ENCODE measurements at places on chromosomes 12 and 14.

DNA sequence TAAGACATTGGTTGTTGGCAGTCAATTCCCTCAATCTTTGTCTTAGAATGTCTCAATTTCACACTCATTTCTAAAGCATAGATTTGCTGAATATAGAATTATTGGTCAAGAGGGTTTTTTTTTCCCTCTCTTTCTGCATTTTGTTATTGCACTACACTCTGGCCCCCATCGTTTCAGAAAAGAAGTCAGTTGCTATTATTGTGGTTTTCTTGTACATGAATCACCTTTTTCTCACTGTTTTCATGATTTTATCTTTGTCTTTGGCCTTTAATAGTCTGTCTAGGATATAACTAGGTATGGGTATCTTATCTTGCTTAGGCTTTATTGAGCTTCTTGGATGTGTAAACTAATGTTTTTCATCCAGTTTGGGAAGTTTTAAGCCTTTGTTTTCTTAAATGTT, 194.3 kb upstream of the DAAM1 start:
- no peak for DNase-seq

- no peak for DNase-seq
These were observed 119.7 kb upstream of the LRIG3 start for GRCh38 chr12:59040043-59040442.

DNA sequence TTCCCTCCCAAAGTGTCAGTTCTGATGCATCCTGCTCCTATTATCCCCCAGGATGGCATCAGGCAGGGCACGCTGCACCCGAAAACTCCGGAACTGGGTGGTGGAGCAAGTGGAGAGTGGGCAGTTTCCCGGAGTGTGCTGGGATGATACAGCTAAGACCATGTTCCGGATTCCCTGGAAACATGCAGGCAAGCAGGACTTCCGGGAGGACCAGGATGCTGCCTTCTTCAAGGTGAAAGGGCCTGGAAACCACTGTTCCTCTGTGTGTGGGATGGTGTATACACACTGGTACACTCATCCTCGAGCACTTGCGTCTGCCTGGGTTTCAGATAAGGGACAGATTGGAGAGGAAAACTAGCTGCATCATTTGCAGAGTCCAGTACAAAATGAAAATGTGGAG, 1.0 kb downstream of the IRF9 start:
- no peak for DNase-seq

DNA sequence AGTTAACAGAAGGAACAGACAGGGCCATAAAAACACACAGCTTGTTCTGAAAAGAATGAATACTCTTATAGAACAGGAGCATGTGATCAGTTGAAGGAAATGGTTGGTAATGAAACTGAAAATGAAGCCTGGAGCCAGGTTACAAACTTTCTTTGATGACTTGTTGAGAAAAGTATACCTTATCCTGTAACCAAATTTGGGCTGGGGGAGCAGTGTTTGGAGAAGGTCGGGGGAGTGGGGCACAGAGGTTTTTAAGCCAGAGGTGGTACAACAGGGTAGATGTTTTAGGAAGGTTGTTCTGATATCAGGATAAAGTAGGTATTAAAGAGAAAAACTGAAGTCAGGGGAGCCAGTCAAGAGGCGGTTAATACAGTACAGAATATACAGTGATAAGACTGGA, 8.2 kb downstream of the GOLT1B start:
- DNase-seq, result no peak

DNA sequence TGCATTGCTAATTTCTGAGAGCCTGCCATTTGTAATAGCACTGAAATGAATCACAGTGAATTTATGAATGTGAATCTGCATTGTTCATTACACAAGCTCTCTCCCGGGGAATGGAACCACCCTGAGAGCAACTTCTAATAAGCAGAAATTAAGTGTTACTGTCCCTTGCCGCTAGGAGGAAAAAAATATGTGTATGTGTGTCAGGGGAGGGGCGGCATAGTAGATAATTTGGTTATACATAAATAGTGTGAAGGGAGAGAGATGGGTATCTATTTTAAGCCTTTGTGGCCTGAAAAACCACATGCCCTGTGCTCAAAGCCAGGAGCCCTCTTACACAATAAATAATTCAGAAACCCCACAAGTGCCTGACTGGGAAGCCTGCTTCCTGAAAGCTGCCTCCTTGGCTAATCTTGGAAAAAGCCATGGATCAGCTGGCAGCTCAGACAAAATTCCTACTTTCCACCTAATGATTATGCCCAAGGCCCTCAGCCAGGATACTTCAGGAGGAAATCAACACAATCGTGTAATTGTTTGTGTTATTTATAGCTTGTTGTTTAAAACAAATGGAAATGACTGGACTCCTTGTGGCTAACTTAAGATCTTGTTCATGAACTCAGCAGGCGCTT, 366.2 kb upstream of the KITLG start:
- DNase-seq, result no peak

DNA sequence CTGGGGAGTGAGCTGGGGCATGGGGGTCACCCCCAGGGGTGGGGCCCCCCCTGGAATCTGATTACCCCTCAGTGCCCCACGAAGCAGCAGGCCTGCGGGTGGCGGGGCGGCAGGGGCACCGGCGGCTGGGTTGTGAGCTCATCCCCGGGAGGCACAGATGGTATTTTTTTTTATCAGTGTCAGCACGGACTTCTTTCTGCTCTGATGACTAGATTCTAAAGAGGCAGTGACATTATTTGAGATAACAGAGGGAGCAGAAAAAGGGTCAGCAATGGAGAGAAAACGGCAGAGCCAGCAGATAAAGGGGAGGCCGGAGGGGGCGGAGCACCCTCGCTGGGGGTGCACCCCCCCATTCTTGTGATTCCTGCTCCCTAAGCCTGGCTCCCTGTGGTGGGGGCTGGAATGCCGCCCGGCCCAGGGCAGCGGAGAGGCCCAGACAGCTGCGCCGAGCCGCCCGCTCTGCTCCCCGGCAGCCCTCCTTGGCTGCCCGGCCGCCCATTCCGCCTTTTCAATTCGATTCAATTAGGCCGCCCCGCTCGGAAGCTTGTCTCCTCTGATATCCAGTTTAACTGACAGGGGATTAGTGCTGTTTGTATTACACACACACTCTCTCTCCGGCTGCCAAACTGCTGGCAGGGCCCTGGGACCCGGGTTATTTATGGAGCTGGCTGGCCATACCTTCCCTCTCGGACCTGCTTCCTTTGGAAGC, 32.9 kb downstream of the MVK start:
- DNase-seq, result no peak

GRCh38 chr14:64465831-64466554, 694 bp downstream of the AKAP5 start:
- peak; percentile 36 for DNase-seq

DNA sequence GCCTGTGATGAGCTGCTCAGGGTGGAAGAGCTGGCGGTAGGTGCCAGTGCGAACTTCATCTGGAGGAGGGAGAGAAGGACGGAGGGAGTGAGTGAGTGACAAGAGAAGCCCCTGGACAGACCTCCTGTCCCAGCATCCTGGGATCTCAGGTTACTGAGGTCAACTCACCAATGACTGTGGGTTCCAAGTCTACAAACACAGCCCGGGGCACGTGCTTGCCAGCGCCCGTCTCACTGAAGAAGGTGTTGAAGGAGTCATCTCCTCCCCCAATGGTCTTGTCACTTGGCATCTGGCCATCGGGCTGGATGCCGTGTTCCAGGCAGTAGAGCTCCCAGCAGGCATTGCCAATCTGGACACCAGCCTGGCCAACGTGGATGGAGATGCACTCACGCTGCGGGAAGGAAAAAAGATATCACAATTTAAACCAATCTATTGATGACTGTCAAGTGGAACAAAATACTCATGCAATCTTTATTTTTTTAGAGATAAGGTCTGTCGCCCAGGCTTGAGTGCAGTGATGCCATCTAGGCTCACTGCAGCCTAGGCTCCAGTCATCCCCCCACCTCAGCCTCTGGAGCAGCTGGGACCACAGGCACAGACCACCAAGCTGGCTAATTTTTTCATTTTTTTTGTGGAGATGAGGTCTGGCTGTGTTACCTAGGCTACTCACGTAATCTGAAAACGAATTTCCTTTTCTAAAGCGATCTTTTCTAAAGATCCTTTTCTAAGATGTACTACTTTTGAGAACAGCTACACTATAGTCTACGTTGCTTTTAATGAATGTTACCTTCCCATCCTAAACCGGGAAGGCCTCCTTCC, 1.7 kb downstream of the TUBA1B start:
- DNase-seq, result no peak

GRCh38 chr12:26971963-26972362, 33.7 kb downstream of the FGFR1OP2 start:
- no peak for DNase-seq

DNA sequence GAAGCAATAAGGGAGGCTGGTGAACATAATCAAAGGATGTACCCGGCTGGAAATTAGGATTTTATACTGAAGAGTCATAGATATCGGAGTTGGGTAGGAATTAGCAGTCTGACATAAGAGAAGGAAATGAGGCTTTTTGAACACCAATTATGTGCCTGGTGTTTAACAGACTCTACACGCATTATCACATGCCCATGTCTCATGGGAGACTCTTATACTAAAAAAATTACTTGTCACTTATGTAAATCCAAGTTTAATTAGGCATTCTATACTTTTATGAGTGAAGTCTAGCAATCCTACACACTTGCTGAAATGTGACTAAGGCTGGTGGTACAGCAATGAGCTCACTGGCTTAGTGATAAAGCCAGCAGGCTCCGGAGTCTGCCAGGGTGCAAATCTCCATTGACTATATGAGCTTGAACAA, 93.5 kb downstream of the NUAK1 start:
- DNase-seq, result no peak

DNA sequence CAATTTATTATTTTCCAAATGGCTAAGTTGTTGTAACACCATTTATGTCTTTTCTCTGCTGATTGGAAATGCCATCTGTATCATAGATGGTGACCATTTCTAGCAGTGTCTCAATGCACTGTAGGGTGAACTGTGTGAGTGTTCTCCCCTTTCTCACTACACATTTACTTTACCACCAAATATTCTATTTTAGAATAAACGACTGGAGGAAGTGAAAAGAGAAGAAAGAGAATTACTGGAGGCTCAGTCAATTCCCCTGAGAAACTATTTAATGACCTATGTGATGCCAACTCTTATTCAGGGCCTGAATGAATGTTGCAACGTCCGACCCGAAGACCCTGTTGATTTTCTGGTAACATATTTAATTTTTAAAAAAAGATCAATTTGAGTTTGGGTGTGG, 15.5 kb upstream of the PAPOLA start:
- DNase-seq, result no peak

DNA sequence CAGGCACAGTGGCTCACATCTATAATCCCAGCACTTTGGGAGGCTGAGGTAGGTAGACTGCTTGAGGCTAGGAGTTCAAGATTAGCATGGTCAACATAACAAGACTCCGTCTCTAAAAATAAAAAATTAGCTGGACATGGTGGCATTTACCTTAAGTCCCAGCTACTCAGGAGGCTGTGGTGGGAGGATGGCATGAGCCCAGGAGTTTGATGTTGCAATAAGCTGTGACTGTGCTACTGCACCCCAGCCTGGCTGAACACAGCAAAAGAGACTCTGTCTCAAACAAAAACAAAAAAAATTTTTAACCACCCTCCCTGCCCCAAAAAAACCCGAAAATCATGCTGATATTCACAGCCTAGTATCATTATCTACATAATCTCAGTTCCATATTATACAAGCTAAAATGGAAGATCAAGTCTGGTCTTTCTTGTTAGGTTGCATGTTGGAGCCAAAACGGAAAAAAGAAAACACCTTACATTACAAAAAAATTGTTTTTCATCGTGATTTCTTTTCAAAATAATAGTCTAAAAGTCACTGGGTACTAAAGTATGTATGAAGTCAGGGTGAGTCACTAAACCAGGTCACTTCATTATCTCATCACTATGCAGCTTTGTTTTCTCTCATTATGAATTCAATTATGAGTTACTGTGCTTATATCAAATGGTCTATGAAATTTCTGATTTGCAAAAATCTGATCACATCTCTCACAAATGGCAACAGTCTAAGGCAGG, 13.8 kb downstream of the GXYLT1 start:
- no peak for DNase-seq

GRCh38 chr12:2768224-2768961, 26.4 kb upstream of the FKBP4 start:
- no peak for DNase-seq

DNA sequence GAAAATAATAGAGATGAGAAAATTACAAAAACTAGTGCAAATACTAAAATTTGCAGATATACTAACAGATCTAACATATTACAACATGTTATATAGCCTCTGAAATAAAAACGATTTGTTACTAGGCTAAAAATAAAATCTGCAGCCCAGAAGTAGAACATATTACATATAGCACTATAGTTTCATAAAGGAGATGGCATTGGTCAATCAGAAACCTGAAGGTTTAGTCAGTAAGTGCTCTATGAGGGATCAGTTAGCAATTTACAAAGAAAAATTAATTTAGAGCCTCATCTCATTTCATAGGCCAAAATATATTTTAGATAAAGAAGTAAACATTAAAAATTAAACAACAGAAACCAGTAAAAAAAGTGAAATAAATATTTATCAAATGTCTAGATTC, 41.0 kb downstream of the IFNG-AS1 start:
- no peak for DNase-seq

GRCh38 chr12:64824500-64825142, at the start of gene TBC1D30:
TSS of gene TBC1D30 (plus strand) at chr12:64824647. CDS start at chr12:64824880, 233 bp downstream.
- peak; percentile 71 for DNase-seq

GRCh38 chr12:132572106-132572505, 38.3 kb downstream of the LRCOL1 start:
- no peak for DNase-seq

- DNase-seq, result no peak
These were observed 85.9 kb downstream of the TMEM117 start for GRCh38 chr12:43921666-43922337.
